ENCODE measurements at places on chromosomes 13 and 19.

- no peak for DNase-seq
Measured at GRCh38 chr13:50636007-50636704, 207.3 kb downstream of the DLEU7 start.

DNA sequence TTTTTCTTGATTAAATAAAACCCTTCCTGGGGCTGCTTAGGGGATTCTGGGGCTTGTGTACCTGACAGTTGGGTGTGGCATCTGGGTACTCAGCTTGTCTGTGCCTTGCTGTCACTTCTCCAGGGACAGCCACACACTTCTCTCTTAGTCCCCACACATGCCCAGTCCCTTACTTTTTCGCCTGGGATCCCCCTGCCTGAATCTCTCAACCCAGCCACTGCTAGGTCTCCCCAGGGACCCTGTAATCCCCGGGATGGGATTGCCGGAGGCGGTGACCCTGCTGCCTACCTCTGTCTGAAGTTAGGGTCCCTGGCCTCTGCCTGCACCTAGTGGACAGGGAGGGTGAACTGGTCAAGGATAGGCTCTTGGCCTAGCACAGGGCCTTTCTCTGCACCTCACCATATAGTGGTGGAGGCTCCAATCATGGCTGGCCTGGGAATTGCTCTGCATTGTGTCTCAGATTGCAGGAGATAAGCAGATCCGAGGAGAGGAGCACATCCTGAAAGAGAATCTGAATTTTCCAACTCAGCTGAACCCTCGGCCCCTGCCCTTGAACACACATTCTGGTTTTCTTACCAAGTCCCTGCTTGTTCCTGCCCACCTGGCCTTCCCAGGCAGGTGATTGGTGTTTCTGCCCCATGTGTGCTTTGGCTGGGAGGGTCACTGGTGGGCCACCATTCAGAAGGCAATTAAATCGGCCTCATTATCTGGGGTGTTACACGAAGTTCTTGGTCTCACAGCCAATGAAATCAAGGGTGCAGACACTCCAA lies 8.7 kb upstream of the ZNF492 start:
- DNase-seq: no peak

GRCh38 chr19:47239152-47239551 lies 8.2 kb upstream of the BBC3 start:
- DNase-seq: no peak

DNA sequence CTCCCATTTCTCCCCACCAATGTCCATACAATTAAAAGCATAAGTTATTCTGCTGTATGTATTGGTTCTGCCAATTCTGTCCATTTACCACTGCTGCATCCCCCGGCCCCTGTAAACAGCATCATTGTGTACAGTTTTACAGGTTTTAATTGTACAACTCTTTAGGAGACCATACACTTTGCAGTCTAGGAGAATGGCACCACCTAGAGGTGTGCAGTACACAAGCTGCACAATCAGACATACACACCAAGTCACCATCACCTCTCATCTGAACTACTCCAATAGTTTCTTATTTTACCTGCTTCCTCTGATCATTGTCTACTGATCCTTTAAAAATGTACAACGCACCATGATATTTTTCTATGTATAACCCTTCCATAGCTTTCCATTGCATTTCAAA lies 855.9 kb upstream of the KLHL1 start:
- no peak for DNase-seq

- DNase-seq: no peak
Measured at GRCh38 chr13:105509981-105510762, 1025.3 kb downstream of the EFNB2 start.

- DNase-seq: no peak
Measured at GRCh38 chr19:1362387-1363257, 21.1 kb upstream of the NDUFS7 start.

DNA sequence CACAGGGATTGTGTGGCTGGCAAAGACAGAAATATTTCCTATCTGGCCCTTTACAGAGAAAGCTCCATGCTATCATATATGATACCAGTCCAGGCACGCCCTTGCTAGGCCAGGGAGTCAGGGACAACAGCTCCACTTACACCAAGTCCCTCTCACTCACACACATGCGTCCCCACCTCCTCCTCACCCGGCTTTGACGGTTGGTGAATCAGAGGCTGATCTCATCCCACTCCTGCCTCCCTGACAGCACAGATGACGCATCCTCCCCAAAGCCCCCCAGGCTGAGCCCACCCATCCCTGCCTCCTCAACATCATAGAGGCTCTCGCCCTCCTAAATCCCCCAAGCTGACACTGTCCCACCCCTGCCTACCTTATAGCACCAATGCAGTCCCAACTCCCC lies 62.7 kb downstream of the F2RL3 start:
- DNase-seq: no peak

DNA sequence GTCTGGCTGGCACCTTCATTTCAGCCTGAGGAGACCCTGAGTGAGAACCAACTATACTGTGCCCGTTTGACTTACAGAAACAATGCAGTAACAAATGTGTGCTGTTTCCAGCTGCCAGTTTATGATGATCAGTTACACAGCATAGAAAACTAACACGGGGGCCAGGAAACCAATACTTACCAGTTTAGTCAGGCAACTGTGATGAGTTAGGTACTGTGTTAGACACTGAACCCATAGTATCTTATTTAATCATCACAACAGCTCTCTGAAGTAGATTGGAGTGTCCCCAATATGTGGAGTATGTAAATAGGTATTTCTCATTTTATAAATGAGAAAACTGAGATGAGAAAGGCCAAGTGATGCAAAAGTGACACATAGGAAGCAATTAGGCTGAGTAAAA lies 620.9 kb upstream of the KLF12 start:
- DNase-seq: no peak

GRCh38 chr13:24511019-24511815 lies 1.4 kb downstream of the PARP4 start:
- DNase-seq: peak; percentile 27

GRCh38 chr19:2765376-2765775 lies 17.7 kb downstream of the SGTA start:
- DNase-seq: no peak

DNA sequence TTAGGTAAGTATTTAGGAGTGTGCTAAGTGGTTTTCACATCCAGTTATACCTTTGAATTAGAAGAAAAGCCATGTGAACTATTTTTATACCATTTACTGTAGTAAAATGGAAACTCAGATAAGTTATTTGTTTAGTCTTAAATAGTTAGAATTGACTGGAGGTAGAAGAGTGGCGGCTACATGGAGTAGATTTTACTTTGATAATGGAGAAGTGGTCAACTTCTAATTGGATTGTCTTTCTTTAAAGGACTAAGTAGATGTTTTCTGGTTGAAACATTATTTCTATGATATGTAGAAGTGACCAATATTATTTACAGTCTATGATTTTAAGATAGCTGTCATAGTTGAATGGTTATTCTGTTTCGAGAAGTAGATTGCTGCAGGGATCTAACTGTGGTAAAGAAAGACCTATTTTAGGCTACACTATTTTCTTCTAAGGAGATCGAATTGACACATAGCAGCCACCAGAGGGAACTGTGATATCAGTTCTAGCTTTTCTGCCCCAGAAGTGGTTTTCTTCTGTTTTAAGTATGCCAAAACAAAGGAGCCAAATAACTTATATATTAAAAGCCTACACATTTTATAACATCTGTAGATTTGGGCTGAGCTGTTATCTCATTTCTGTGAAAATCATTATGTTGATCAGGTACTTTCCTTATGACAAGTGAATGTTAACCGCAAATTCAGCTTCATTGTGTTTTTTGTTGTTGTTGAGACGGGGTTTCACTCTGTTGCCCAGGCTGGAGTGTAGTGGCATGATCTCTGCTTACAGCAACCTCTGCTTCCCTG lies 26.1 kb downstream of the ZMYM2 start:
- no peak for DNase-seq

DNA sequence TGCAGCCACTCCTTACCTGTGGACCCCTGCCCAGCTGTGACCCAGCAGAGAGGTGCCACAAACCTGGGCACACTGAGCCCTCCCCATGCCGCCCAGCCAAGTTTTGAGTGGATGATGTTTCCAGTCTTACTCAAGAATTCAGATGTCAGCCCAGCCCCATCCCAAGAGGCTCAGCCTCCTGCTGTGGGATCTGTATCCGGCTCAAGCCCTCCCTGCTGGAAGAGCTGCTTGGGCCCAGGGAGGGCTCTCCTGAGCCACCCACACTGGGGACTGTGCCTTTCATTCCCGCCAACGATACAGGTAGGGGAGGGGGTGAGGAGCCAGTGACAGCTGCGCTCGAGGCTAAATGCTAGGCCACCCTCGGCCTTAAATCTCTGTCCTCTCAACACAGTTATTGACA lies 5.9 kb upstream of the SLC7A9 start:
- no peak for DNase-seq

DNA sequence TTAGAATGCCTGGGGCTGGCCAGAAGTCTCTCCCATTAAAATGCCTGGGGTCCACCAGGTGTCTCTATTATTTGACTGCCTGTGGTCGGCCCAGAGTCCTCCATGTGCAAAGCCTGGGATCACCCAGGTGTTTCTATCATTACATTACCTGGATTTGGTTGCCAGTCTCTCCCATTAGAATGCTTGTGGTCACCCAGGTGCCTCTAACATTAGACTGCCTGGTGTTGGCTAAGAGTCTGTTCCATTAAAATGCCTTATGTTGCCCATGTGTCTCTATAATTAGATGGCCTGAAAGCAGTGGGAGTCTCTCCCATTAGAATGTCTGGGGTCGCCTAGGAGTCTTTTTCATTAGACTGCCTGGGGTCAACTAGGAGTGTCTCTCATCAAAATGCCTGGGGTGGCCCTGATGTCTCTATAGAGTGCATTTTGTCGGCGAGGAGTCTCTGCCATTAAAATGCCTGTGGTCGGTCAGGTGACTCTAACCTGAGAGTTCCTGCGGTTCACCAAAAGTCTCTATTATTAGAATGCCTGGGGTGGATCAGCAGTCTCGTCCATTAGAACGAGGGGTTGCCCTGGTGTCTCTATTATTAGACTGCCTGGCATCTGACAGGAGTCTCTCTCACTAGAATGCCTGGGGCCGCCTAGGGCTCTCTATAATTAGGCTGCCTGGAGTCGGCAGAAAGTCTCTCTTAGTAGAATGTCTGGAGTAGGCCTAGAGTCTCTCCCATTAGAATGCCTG lies 1540.5 kb downstream of the UQCRFS1 start:
- no peak for DNase-seq

DNA sequence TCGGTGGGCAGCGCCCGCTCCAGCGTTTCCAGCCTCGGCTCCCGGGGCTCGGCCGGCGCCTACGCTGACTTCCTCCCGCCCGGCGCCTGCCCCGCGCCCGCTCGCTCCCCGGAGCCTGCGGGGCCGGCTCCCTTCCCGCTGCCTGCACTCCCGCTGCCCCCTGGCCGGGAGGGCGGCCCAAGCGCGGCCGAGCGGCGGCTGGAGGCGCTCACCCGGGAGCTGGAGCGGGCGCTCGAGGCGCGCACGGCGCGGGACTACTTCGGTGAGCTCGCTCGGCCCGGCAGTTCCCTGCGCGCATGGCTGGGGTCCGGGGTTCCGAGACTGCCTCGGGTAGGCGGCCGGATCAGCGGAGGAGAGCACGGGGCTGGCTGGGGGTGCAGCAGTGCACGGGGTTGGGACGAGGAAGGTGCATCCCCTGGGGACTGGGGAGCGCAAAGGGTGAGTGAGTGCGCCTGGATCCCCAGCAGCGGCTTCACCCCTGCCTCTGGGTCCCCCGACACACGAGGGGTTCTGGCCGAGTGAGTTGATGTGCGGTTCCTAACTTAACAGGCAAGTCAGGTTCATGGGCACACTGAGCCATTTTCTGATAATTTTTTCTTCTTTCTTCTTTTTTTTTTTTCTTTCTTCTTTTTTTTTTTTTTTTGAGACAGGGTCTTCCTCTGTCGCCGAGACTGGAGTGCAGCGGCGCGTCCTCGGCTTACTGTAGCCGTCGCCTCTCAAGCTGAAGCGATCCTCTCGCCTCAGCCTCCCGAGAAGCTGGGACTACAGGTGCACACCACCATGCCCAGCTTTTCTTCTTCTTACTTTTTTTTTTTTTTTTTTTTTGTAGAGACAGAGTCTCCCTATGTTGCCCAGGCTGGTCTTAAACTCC lies 1.1 kb downstream of the WTIP start:
- DNase-seq: no peak

DNA sequence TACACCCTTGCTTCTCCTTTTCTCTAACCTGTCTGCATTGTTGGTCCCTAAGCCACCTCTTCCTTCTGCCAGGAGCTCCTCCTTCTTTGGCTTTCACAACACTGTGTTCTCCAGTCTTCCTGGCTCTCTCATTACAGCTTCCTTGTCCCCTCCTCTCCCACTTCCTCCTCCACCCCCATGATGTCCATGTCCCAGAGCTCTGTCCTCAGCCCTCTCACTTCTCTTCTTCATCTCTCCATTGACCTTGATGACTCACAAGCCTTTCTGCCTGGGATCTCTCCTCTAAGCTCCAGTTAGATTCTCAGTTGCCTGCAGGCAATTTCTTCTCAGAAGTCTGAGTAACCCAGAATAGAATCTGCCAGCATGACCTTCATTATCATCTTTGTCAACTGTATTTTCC lies 100.3 kb upstream of the WASF3 start:
- DNase-seq: no peak

DNA sequence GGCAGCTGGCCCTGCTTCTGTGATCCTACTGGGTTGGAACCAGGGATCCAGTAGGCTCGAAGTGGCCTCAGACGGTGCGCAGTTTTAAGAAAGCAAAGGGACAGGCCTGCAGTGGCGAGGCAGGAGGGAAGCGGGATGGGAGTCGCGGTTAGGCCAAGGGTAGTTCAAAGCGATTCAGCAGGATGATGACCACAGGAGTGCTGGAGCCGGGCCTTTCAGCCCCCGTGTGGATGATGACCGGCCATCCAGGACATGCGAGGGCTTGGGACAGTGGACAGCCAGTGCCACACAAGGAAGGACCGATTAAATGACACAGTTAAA lies 854 bp downstream of the RNASEH2B start:
- DNase-seq: no peak

- no peak for DNase-seq
Measured at GRCh38 chr19:17772172-17772571, 20.9 kb downstream of the FCHO1 start.

- DNase-seq: no peak
Measured at GRCh38 chr13:95535243-95535642, 17.3 kb upstream of the CLDN10 start.

GRCh38 chr19:35291916-35292315 lies at the start of gene MAG:
MAG (plus strand) TSS chr19:35292161; CDS start chr19:35295409, 3,248 bp downstream.
- no peak for DNase-seq

GRCh38 chr13:106243011-106243565 lies 292.4 kb downstream of the EFNB2 start:
- no peak for DNase-seq

GRCh38 chr13:20696073-20696472 lies 7.4 kb upstream of the IL17D start:
- no peak for DNase-seq

GRCh38 chr19:46772170-46773017 lies 16.0 kb downstream of the SLC1A5 start:
- DNase-seq: no peak

Measured in stimulated activated CD8-positive, alpha-beta memory T cell treated with anti-CD3 and anti-CD28 coated beads, Interleukin-4, amount 100 ng/mL, for 1 hour (primary cell).